CD4-positive, alpha-beta T cell treated with Interleukin-4 for 4 hours (primary cell): ENCODE measurements at places on chromosomes 16 and 17.

DNA sequence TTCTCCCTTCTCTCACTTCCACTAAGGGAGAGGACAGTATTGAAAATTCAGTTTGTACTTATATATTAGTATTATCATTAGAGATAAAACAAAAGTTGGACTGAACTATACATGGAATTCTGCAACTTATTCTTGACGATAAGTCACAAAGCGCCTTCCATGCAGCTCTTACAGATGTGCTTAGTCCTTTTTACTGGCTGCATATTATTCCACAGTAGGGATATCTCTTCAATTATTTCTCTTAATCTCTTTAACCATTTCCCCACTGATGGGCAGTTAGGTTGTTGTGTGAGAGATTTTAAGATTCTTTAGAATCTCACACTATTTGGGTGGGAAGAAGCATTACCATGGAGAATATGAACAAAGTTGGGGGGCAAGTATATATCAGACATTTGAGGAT is 32.0 kb downstream of the PMFBP1 start:
- DNase-seq = no peak

GRCh38 chr16:11781773-11782172 is 15.3 kb downstream of the ZC3H7A start:
- no peak for DNase-seq

DNA sequence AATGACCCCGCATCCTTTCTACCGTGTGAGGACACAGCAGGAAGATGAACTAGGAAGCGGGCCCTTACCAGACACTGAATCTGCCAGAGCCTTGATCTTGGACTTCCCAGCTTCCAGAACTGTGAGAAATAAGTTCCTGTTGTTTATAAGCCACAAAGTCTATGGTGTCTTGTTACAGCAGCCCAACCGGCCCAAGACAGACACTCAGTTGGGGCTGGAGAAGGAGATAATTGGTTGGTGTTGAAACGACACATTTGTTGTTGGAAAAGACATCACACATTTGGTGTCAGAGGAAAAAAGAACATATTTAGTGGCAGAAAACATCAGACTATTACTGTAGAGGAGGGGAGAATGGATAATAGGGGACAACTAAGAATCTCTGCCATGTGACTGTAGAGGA is 122.3 kb upstream of the SEC14L1 start:
- no peak for DNase-seq

DNA sequence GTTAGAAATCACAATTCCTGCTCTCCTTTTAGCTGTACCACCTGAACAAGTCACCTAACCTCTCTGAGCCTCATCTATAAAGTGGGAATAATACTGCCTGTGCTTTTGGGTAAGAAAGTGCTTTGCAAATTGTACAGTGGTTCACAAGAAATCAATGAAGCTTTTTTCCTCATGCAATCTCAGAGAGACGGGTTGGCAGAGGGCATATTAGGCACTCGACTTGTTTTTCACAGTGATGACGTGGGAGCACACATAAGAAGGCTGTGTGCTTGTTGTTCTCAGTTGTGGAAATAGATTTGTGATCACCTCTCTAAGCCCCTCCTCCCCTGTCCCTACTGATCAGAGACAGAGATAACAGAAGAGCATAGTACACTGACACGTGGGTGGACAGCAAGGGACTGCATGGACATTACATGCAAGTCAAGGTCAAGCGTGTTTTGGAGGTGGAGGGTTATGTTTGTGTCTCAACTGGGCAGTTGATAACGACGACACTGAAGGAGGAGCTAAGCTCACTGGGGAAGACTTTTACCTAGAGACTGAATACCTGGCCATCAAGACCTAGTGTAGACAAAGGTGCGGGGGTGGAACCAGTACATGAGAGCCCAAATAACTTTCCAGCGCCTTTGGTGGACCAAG is 1.7 kb upstream of the GPT2 start:
- no peak for DNase-seq

DNA sequence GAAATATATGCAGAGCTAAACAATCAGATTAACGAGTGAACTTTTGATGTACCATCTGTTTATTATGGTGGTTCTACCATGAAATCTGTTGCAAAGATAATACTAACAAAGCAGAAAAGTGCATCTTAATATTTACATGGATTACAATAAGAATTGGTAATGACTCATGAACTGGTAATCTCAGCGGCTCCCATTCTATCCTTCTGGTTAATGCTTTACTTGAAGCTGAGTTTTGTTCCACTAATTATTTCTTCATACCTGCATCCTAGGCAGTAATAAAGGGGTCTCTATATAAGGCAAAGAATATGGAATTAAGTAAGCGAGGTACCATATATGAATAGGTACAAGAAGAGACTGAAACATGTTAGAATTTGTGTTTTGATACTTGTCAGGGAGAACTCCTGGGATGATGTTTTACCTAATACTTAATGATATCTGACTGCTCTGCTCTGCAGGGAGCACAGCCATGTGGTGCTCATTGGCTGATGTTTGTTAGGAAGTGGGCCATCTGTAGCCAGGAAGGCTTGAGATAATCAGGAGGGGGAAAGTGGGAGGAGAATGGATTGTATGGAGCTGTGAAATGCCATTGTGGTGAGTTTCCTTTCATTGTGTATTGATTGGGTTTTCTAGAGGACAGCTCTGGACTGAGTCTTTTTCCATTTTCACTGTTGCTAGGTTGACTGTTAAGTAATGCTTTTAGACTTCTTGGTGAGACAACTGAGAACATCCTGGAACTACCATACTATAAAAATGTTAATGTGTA is 52.6 kb downstream of the MAP2K6 start:
- DNase-seq = no peak
